Tibial nerve (tissue), 4 donors: ENCODE measurements at places on chromosomes 1 and 21. TPM values are rescaled to one million over a fixed set of nuclear protein-coding genes. Genes with fewer than 3 reads are reported as not detected.

The KLF17 gene
- total RNA-seq: not detected

The DNALI1 gene
- total RNA-seq: 10.3 TPM

The PCP4 gene
- total RNA-seq: not detected

The NHLH1 gene
- total RNA-seq: not detected

The AK2 gene
- 127 TPM for total RNA-seq

The GLMP gene
- total RNA-seq: 45.3 TPM

The FALEC gene
- not detected for total RNA-seq

The RIMS3 gene
- total RNA-seq: 3.9 TPM

The LIN28A gene
- total RNA-seq: not detected

The TRIM46 gene
- total RNA-seq: 9.8 TPM
